ENCODE measurements at places on chromosomes 4 and X.
A peak's percentile ranks its signal among the peaks of the same experiment; 100 is the strongest.

GRCh38 chrX:101977106-101977505 is 45.3 kb upstream of the ZMAT1 start:
- DNase-seq: no peak

DNA sequence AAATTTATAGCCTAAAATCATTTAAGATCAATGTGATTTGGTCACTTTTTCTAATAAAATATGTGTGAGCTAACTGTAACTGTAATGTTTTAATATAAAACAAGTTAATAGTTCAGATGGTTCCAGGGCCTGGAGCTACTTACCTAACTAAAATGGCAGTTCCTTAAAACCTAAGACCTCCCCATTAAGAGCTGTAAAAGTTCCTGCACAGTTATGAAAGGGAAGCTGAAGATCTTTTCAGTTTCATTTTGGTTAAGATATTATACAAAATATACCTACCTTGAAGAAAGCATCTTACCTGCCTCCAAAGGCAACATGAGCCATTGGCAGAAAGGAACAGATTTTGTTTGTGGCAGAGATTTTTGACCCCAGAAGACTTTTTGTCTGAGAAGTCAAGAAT is 30.1 kb downstream of the HPF1 start:
- DNase-seq: no peak

DNA sequence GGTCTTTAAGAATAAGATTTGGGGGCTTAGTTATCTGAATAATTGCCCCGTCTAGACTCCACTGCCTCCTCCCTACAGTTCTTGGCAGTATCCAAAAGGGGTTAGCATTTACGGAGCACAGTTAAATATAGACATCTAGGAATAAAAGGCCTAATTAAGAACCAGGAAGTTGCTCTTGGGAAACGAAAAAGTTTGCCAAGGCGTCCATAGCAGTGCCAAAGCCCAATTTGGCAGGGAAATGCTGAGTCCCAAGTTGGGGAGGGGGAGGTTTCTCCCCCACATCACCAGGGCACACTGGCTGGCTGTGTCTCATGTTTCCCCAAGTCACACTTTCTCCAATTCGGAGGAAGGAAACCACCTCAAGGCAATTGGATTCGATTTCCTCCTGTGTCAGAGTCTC is 338.7 kb downstream of the FBXW7 start:
- no peak for DNase-seq

DNA sequence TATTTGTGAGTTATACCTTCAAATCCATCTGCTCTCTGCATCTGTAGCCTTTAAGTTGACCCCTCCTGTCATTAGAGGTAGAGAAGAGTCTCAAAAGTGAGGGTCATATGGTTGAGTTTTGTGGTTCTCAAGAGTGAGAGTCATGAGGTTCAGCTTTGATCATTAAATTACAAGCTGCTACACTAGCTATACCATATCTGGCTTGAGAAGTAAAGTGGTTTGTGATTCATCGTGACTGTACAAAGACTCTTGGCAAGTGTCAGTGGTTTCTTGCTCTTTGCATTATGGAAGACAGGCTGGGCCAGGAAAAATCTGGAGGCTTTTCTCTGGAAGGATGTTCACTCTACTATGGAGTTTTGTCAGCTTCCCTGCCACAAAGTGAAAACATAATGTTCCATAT is 170.6 kb downstream of the ZC4H2 start:
- no peak for DNase-seq

- no peak for DNase-seq
Measured at GRCh38 chr4:38189445-38189844, 229.2 kb downstream of the PTTG2 start.

DNA sequence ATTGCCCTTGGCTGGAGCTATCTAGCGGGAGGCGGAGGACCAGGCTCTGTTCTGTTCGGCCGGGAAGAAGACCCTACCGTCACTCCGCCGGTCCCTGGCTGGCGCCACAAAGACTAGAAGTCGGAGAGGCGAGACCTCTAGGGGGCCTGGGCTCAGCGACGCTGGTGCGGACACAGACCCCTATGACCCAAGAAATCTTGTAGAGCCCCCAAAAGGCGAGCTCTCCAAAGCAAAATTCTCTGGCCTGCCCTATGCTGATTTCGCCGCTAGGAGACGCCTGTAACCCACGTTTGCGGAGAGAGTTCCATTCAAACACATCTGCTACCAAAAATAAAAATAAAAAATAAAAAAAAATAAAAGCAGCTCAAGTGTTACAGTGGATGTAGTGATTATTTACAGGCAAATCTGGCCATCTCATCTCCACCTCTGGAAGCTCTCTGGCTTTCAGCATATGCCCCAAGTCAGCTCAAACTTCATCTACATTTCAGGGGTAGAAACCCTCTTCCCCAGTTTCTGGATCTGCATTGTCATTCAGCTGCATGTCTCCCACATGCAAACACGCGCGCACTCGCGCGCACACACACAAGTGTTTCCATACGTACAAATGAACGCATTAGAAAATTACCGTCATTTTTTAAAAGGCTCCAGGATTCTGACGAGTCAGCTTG is 2.4 kb upstream of the PCDH10 start:
- DNase-seq: peak; percentile 52

DNA sequence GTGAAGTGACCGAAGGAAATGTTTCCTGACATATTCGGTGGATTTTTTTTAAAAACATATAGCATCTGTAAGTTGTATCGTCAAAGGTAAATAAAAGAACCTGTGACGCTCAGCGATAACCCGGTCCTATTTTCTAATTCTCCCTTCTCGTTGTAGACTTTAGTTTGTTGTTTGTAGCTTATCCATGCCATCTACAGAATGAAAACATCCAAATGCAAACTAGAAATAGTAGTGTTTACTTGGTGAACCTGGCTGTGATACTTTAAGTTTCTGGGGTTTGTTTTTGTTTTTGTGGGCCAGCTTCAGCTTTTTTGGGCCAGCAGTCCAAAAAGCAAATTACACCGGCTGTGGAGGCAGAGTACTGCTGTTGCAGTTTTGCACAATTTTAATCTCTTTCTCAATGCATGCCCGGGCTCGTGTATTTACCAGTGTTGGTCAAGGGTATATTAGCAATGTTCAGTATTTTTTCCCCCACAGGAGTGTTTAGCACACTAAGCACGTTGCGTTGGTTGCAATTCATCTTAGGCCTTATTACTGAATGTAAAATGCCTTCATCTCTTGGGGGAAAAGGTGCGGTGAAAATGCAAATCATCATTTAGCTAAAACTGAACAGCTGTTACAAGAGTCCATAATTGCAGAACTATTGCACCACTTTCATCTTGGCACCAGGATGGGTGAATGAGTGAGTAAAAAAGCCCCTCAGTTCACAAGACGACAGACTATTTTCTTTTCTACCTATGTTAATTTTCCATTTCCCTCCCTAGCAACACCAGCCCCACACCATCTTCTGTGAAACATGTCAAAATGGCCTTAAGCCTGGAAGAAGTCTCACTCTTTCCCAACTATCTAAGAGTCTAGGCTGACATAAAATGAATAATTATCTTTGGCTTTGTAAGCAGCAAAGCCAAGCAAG is 1.7 kb upstream of the CNOT6L start:
- DNase-seq: no peak

GRCh38 chrX:150450519-150451177 is 87.5 kb downstream of the MAMLD1 start:
- DNase-seq: no peak

DNA sequence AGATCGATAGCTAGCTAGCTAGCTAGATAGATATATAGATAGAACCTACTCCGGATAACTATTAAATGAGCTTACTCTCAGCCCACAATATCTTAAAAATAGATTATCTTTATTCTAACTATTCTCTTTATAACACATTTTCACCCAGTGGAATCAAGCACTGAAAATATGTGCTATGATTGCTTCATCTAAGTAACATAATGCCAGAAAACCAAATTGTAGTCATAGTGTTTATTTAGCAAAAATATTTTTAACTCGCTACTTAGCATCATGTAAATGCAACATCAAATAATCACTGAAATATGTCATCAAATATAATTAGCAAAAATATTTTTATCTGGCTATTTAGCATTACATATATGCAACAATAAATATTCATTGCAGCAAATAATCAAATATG is 1.5 kb downstream of the TMEM156 start:
- no peak for DNase-seq

- DNase-seq: no peak
Measured at GRCh38 chr4:168604496-168605373, 107.9 kb downstream of the PALLD start.

GRCh38 chr4:19735012-19735411 is 516.7 kb upstream of the SLIT2 start:
- DNase-seq: no peak

DNA sequence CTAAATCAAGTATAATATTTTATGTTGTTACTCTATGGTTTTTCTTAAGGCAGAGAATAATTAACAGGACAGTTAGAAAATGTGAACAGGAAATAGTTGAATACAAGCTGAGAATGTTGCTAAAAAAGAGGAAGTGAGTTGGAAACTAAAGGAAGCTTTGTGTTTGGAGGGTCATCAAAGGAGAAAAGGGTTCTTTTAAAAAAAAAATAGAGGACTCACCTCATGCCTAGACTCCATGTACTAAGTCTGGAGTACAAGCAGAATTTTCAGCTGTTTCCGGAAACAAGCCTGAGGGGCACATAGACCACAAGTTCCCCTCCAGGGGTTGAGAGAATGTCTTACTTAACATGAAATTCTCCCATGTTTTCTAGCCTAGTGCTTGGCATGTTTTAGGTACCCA is 20.1 kb upstream of the MAP7D3 start:
- DNase-seq: no peak

- DNase-seq: no peak
Measured at GRCh38 chr4:104330125-104330905, 164.4 kb downstream of the CXXC4 start.

DNA sequence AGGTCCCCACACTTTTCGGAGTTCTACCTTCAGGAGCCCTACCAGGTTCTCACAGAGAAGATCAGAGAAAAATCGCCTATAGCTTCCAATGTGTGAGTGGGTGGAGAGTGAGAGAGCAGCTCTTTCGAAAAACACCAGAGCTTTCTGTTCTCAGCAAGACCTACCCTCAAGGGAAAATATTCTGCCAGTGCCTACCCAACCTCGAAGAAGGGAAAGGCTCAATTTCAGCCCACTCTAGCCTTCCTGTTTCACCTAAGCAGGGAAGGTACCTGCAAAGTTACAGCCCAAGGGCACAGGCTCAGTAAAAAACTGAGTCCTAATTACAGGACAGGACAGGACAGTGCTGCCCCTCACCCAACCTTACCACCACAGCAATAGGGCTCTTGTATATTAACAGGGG is 104.0 kb upstream of the WDR17 start:
- no peak for DNase-seq

- no peak for DNase-seq
Measured at GRCh38 chrX:107733686-107734085, 41.9 kb downstream of the TSC22D3 start.

DNA sequence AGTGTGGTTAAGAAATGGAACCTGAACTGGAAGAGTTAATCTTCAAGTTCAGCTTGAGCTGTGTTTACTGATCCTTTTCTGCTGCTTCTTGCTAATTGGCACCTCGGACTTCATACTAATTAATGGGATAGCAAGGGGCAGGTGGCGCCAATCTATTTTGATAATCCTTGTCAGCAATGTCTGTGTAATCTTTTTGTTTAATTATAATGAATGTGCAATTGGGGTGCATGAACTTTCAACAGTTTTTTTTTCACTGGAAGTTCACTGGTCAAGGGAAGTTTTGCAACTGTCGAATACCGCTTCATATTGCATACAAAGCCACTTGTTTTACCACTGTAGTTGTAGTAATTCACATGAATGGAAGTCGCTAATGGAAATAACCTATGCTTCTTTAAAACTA is 261.0 kb downstream of the BMPR1B start:
- DNase-seq: no peak

DNA sequence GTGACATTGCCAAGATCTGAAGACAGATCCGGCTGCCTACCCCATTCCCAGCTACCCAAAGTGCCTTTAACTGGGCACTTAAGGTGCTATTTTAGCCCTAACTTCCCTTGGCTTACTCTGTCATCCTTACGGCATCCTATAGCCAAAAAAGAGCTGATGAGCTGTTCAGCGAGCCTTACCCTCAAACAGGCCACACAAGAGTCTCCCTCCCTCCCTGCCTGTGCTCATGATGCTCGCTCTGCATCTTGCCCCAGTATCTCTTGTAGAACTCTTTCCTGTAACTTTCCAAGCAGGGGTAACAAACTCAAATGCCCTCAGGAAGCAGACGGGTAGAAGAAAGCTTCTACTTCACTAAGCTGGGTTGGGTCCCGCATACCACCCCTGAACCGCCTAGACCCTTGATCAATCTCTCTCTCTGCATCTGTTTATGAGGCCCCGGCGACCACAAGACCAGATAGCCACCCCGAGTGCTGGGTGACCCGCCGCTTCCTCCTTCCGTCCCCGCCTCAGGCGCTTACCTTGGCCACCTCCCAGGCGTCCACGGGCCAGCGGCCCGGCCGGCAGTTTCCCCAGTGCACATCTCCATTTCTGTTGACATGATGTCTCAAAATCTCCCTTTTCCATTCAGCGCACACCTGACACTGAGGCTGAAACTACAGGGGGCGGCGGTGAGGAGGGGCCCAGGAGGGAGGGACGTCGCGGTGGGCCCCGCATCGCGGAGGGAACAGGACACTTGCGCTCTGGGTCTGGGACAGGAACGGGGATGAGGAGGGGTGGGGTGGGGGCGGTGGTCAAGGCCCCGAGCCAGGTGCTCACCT is 663 bp downstream of the CXorf38 start:
- DNase-seq: no peak

GRCh38 chr4:82799006-82799881 is 648 bp upstream of the SCD5 start:
- no peak for DNase-seq

DNA sequence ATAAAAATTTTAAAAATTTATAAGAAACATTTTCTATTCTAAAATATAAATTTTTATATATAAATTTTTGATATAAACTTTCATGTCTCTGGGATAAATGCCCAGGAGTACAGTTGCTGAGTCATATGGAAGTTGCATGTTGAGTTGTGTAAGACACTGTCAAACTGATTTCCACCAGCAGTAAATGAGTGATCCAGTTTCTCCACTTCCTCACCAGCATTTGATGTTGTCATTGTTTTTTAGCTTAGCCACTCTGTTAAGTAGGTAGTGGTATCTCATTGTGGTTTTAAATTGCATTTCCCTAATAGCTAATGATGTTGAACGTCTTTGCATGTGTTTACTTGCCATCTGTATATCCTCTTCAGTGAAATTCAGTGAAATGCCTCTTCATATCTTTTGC is 66.5 kb downstream of the MAMLD1 start:
- DNase-seq: no peak

DNA sequence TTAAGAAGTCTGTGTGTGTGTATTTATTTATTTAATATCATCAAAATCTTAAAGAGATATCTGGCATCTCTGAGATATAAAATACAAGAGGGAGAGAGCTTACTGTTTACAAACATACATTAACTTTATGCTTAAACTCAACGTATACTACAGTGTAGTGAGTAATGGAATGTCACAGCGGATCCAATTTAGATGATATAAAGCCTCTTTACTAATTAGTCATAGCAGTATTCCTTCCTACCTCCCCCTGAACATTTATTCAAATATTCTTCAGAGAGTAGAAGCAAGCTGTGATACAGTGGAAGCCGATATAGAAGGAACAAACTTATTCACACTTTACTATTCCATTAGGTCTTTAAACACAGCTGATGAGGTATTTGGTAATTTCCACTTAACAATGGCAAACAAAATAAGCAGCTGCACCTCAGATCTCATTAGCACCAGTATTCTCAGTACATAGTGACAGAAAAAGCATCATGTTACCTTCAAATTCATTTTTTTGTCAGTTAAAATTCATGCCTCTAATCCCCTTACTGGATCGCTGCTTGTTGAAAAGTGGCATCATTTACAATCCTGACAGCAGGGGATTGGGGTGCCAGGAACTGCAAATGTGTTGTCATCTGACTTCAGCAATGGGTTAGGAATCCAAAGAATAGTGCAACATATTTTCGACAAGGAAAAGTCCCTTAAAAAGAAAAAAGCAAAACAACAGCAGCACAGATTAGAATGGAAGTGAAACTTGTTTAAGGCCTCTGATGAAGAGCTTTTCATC is 658.7 kb upstream of the EPHA5 start:
- no peak for DNase-seq
